Lung microvascular endothelial cell (primary cell): ENCODE measurements at places on chromosomes 11 and 22. TPM values are rescaled to one million over a fixed set of nuclear protein-coding genes. Genes with fewer than 3 reads are reported as not detected.

DNA sequence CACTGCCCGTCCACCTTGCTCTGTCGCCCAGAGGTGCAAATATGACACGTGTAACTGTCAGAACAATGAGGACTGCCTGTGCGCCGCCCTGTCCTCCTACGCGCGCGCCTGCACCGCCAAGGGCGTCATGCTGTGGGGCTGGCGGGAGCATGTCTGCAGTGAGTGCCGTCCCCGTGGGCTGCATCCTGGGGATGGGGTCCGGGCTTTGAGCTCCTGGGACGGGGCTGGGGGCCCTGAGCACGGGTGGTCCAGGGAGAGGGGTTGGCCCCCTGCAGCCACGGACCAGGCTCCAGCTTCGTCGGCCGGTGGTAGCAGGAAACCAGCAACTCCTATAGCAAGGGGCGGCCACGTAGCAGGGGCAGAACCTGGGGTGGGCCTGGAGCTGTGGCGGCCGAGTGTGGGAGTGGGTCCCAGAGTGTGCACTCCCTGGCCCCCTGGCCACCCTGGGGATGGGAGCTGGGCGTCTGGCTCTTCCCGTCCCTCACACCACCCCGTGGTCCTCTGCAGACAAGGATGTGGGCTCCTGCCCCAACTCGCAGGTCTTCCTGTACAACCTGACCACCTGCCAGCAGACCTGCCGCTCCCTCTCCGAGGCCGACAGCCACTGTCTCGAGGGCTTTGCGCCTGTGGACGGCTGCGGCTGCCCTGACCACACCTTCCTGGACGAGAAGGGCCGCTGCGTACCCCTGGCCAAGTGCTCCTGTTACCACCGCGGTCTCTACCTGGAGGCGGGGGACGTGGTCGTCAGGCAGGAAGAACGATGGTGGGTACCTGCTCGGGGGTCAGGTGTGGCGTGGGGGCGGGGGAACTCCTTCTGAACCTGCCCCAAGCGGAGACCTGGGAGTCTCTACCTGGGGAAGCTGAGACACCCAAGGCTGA is 10.1 kb downstream of the MUC2 start:
- no peak for DNase-seq

DNA sequence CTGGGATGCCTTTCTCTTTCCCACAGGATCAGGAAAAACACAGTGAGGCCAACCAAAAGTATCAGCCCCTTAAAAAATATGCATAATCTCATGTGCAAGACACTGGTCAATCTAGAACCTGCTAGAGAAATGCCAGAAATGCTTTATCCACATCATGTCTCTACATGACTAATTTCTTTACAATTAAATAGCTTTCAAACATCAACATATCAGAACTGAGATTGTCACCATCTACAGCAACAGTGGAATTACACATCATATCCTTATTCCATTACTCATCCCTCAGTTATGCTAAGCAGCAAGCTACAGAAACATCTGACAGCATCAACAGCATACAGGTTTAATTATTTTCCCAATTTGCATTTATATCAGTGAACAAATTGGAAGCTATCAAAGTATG is 78.8 kb downstream of the DDIAS start:
- DNase-seq: peak; percentile 81

GRCh38 chr22:35551549-35552177 is 11.0 kb downstream of the RASD2 start:
- DNase-seq: no peak

SERPING1 gene
- total RNA-seq: 0.40 TPM in 1 of 2 replicates, not detected in the other

KRTAP5-10 gene
- total RNA-seq: under 0.01 TPM in 1 of 2 replicates, not detected in the other
